GM03348 (cell line): ENCODE measurements at places on chromosomes 13 and 19.

DNA sequence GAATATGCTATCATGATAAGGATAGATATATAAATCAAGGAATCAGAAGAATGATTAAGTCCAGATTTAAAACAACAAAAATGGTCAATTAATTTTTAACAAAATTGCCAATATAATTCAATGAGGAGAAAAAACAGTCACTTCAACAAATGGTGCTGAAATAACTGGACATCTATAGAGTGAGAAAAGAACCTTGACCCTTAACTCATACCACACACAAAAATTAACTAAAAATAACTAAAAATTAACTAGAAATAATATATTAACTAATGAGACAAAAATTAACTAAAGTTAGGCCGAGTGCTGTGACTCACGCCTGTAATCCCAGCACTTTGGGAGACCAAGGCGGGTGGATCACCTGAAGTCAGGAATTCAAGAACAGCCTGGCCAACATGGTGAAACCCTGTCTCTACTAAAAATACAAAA is 9.5 kb downstream of the LGALS7 start:
- no peak for DNase-seq

GRCh38 chr19:3186160-3186688 is 494 bp downstream of the NCLN start:
- DNase-seq = no peak

DNA sequence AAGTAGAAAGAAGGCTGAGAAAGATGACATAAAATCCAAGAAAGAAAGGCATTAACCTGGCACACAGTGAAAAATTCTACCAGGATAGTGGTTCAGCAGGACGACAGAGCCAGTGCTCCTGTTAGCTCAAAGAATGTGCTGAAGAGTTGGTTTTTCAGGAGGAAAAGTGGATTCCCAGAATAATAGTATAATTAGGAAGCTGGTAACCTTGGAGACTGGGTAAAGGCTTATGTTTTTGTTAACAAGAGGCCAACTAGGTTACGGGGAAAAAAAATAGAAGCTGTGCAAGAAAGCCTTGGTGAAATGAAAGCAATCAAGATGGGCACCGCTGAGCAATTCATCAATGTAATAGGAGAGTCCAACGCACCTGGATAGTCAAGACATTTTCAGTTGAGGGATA is 54.7 kb downstream of the SLC15A1 start:
- no peak for DNase-seq

- DNase-seq = peak; percentile 88
These were observed 28.3 kb downstream of the ZNF507 start for GRCh38 chr19:32373585-32374295.

- DNase-seq = peak; percentile 35
These were observed 122.9 kb downstream of the OLFM4 start for GRCh38 chr13:53151336-53152056.
